ENCODE measurements at places on chromosomes 5 and 9.
A peak's percentile ranks its signal among the peaks of the same experiment; 100 is the strongest.

DNA sequence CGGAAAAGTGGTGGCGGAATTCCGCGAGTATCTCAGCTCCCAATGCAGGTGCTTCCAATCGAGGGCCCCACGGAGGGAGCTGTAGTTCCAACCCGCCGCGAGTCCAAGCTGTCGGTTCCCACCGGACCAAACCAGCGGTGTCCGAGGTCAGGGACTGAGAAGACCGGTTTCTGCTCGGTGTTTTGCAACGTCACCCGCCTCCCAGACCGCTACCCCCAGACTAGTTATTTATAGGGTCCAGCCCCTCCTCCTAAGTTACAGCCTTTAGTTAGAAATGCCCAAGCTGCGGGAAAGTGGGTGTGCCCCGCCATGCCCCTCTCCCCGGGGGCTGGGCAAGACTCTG lies 677 bp upstream of the MYORG start:
- peak overlapping the region; percentile 90 for H3K4me3 ChIP-seq
- peak overlapping the region; percentile 42 for H3K27ac ChIP-seq
- H3K4me1 ChIP-seq = peaks cover 10% of the 10 kb centered on the region
- H3K27me3 ChIP-seq = peaks cover 16% of the 10 kb centered on the region

- H3K4me3 ChIP-seq = no peak overlapping the region
- H3K4me1 ChIP-seq = no peaks in the 10 kb centered on the region
- peaks cover 15% of the 10 kb centered on the region for H3K27me3 ChIP-seq
- no peak overlapping the region for H3K27ac ChIP-seq
- H3K36me3 ChIP-seq = no peaks in the 10 kb centered on the region
Observed at GRCh38 chr9:109715344-109715743, 64.7 kb upstream of the PALM2AKAP2 start.

GRCh38 chr9:97363661-97364299 lies 48.1 kb upstream of the TDRD7 start:
- H3K27ac ChIP-seq = no peak overlapping the region
- no peaks in the 10 kb centered on the region for H3K36me3 ChIP-seq
- H3K4me3 ChIP-seq = no peak overlapping the region
- H3K4me1 ChIP-seq = no peaks in the 10 kb centered on the region
- H3K27me3 ChIP-seq = peaks cover 18% of the 10 kb centered on the region

GRCh38 chr9:99563364-99563763 lies 258.3 kb upstream of the NR4A3 start:
- H3K4me3 ChIP-seq = no peak overlapping the region
- H3K4me1 ChIP-seq = no peaks in the 10 kb centered on the region

DNA sequence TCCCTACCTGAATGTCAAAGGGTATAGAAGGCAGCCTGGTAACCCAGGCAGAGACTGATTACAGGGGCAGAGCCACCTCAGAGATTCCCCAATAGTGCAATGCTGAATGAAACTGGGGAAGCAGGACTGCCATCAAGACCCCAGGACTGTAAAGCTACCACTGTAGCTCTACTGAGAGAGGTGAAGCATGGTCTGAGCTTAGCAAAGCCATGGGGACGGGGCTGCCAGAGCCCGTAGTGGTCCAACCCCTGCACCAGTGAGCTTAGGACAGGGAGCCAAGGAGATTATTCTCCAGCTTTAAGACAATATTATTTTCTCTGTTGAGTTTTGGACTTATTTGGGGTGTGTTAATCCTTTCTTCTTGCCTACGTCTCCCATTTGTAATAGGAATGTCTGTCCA lies 679.3 kb upstream of the GRAMD2B start:
- H3K36me3 ChIP-seq = no peaks in the 10 kb centered on the region
- no peaks in the 10 kb centered on the region for H3K4me1 ChIP-seq
- no peak overlapping the region for H3K27ac ChIP-seq
- no peak for DNase-seq
- no peaks in the 10 kb centered on the region for H3K27me3 ChIP-seq

DNA sequence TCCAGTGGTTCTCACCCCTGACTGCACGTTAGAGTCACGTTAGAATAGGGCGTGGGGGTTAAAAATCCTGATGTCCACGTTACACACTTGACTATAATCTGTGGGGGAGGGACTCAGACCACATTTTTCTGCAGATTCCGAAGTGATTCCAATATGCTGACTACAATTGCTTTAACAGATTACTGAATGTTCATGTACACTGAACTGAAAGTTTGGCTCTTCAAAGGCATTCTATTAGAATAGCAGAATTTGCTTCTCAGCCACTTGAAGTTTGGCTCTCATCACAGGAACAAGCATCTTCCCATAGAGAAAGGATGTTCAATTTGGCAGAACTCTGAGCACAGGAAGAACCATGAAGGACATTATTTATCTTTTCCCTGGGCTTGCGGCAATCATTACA lies 84.5 kb downstream of the HAPLN1 start:
- DNase-seq = no peak
- peaks cover 2% of the 10 kb centered on the region for H3K27me3 ChIP-seq
- no peaks in the 10 kb centered on the region for H3K36me3 ChIP-seq
- peaks cover 25% of the 10 kb centered on the region for H3K4me1 ChIP-seq
- H3K27ac ChIP-seq = no peak overlapping the region

DNA sequence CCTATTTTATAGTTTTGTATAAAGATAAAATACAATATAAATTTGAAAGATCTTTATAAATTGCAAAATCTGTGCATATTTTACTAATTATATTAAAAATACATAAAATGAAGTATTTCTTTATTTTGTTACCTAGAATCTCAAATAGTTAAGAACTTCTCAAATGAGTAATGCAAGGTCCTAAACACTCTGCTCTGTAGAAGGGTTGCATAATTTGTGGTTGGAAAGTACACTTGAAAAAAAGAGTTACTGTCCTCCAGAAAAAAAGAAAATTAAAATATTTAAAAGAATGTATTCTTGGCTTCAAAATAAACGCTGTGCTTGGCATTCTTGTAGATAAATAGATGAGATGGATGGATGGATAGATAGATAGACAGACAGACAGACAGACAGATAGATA lies 428.8 kb upstream of the CDH6 start:
- no peak overlapping the region for H3K27ac ChIP-seq
- no peak for DNase-seq
- H3K4me1 ChIP-seq = no peaks in the 10 kb centered on the region
- no peak overlapping the region for H3K4me3 ChIP-seq

DNA sequence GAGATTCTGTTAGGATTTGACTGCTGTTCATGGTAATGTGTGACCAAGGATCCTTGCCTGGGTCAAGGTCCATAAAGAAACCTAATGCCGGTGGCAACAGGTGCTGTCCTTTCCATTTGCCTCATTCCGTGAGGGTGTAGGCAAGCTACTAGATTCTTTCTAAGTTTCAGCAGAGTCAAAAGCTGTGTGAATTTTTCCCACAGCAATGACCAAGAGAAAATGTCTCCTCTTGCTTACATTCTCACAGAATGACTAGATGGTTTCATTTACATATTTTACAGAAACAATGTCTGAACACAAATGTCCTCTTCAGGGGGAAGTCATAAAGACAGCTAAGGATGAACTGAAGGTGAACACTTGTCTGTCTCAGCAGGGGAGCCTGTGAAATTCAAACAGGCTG lies 75.3 kb upstream of the SV2C start:
- H3K4me3 ChIP-seq = no peak overlapping the region
- H3K27me3 ChIP-seq = no peaks in the 10 kb centered on the region
- H3K27ac ChIP-seq = no peak overlapping the region
- H3K4me1 ChIP-seq = no peaks in the 10 kb centered on the region
- DNase-seq = no peak

- no peaks in the 10 kb centered on the region for H3K36me3 ChIP-seq
- DNase-seq = no peak
- no peaks in the 10 kb centered on the region for H3K27me3 ChIP-seq
- no peaks in the 10 kb centered on the region for H3K4me1 ChIP-seq
- no peak overlapping the region for H3K4me3 ChIP-seq
Observed at GRCh38 chr9:117153021-117153420, 261.8 kb downstream of the ASTN2 start.

DNA sequence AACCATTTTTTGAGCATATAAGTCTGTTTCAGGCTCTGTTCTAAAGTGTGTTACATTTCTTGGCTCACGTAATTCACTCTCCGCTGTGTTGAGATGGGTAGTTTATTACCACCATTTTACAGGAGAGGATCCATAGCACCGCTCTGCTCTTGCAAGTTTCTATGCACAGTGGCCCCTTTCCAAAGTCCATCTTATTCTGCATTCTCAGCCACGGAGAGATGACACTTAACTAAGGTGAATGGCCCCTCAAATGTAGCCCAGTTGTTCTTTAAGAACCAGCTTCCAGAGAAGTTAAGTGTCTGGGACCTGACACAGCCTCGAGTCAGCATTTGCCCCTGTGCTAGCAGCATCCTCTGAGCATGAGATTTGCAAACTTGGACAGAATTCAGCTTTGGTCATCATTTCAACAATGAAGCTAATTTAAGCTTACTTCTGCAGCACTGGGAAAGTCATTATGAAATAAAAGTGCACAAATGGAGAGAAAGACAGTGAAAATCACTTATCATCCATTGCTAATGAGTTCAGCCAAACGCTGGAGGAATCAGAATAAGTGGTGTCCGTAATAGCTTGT lies 61.9 kb downstream of the FAM78A start:
- H3K27ac ChIP-seq = 0 out of 2 replicates have a peak overlapping the region, but pooled peaks have one; percentile 17
- H3K4me1 ChIP-seq = peaks cover 31% of the 10 kb centered on the region

- DNase-seq = no peak
- no peak overlapping the region for H3K4me3 ChIP-seq
- H3K27ac ChIP-seq = no peak overlapping the region
- no peaks in the 10 kb centered on the region for H3K36me3 ChIP-seq
Observed at GRCh38 chr5:179436321-179437122, 91.3 kb upstream of the ADAMTS2 start.

DNA sequence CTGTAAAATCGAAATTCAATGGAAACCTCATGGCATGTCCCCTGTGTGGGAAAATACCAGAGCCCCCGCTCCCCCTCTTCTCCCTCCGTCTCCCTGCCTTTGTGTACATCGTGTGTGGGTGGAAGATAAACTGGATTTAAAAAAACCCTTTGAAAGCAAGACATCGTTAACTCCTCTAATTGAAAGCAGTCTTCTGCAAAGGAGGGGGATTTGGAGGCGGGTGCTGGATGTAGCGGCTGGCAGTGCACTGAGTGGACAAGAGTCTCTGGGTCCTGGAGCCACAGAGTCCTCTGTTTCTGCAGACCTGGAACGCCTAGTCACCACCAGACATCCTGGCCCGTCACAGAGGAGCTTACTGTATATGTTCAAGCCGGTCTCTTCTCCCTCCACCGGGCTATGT lies 169.4 kb downstream of the PAPPA start:
- H3K27me3 ChIP-seq = peaks cover 3% of the 10 kb centered on the region
- DNase-seq = no peak
- no peak overlapping the region for H3K27ac ChIP-seq
- H3K4me3 ChIP-seq = no peak overlapping the region
- H3K36me3 ChIP-seq = no peaks in the 10 kb centered on the region

GRCh38 chr5:156920042-156920860 lies 42.8 kb downstream of the TIMD4 start:
- no peaks in the 10 kb centered on the region for H3K27me3 ChIP-seq
- H3K4me3 ChIP-seq = no peak overlapping the region
- no peak overlapping the region for H3K27ac ChIP-seq
- no peaks in the 10 kb centered on the region for H3K4me1 ChIP-seq
- H3K36me3 ChIP-seq = peaks cover 4% of the 10 kb centered on the region

DNA sequence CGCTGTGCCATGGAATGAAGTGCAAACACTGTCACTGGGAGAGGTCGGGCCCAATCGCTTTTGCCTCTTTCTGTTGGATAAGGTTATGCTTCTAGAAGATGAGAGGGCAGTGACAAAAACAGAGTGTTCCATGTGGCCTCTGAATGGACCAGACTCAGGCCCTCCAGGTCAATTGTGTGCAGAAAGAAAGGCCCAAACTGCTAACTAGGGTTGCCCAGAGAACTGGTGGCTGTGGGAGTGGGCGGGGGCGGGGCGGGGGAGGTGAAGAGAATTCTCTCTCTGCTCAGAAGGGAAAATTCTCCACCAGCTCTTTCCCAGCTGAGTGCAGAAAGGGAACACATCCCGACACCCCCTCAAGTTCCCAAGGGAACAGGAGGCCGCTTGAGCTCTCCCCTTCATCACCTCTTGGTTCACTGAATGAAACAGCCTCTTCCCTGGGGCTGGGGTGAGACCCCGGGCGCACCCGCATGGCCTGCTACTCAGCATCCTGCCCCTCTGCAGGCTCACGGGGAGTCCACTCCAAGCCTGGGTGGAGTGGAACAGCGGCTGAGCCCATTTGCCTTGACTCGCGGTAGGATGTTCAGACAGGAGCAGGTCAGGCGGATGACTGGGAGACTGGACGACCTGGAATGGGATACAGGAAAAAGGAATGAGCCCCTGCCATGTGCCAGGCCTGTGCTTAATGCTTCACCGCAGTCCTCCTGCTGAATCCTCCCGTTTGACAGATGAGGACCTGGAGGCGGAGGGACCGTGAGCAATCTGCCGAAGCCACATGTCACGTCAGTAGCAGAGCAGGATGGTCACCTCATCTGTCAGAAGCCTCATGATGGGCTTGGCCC lies 93.8 kb upstream of the FANCC start:
- DNase-seq = no peak
- H3K4me3 ChIP-seq = no peak overlapping the region
- H3K27me3 ChIP-seq = peaks cover 5% of the 10 kb centered on the region
- H3K27ac ChIP-seq = no peak overlapping the region

GRCh38 chr9:137130176-137130755 lies 8.7 kb upstream of the GRIN1 start:
- no peaks in the 10 kb centered on the region for H3K27me3 ChIP-seq
- peak overlapping the region; percentile 83 for H3K4me3 ChIP-seq
- H3K4me1 ChIP-seq = peaks cover 22% of the 10 kb centered on the region
- DNase-seq = no peak

GRCh38 chr5:128632264-128632663 lies 94.2 kb upstream of the FBN2 start:
- H3K36me3 ChIP-seq = peaks cover 12% of the 10 kb centered on the region
- DNase-seq = no peak
- no peaks in the 10 kb centered on the region for H3K27me3 ChIP-seq
- H3K27ac ChIP-seq = 0 out of 2 replicates have a peak overlapping the region, but pooled peaks have one; percentile 20
- peaks cover 73% of the 10 kb centered on the region for H3K4me1 ChIP-seq

DNA sequence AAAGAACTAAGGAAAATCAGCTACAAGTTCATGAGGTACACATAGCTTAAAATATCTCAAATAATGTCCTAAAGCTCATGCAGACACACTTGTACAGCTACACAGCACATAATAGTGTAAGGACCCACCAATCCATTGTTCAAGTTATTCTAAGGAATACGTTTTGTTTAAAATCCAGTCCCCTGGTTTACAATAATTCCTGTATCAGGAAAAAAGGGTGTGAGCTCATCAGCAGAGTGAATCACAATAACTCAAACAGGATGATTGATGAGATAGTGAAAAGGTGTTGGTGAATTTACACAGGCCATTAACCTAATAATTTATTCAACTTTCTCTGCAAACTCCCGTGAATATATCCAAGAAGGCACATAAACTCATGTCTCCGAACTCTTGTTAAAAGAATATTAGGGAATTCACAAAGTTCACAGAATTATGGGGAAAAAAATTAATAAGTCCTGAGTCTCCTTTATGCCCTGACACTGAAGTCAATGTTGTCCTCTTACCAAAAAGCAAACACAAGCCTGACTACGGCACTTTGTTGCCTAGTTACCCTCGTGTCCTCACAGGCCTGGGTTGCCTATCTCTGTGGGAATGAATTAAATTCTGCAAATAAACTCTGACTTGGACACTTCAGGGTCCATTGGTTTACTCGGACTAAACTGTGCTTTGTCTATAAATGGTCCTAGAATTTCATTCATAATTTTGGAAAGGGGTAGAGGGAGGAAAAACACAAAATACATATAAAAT lies 142.8 kb upstream of the PDE4D start:
- no peak overlapping the region for H3K27ac ChIP-seq
- no peak for DNase-seq
- H3K4me1 ChIP-seq = no peaks in the 10 kb centered on the region
- no peaks in the 10 kb centered on the region for H3K27me3 ChIP-seq
- H3K36me3 ChIP-seq = no peaks in the 10 kb centered on the region
- H3K4me3 ChIP-seq = no peak overlapping the region

GRCh38 chr5:98364549-98364948 lies 408.9 kb upstream of the RGMB start:
- no peak for DNase-seq
- H3K4me3 ChIP-seq = no peak overlapping the region
- H3K36me3 ChIP-seq = peaks cover 8% of the 10 kb centered on the region
- H3K4me1 ChIP-seq = peaks cover 9% of the 10 kb centered on the region
